Adrenal gland (tissue), 19 donors: ENCODE measurements at places on chromosomes 13 and 19.
A peak's percentile ranks its signal among the peaks of the same experiment; 100 is the strongest.

DNA sequence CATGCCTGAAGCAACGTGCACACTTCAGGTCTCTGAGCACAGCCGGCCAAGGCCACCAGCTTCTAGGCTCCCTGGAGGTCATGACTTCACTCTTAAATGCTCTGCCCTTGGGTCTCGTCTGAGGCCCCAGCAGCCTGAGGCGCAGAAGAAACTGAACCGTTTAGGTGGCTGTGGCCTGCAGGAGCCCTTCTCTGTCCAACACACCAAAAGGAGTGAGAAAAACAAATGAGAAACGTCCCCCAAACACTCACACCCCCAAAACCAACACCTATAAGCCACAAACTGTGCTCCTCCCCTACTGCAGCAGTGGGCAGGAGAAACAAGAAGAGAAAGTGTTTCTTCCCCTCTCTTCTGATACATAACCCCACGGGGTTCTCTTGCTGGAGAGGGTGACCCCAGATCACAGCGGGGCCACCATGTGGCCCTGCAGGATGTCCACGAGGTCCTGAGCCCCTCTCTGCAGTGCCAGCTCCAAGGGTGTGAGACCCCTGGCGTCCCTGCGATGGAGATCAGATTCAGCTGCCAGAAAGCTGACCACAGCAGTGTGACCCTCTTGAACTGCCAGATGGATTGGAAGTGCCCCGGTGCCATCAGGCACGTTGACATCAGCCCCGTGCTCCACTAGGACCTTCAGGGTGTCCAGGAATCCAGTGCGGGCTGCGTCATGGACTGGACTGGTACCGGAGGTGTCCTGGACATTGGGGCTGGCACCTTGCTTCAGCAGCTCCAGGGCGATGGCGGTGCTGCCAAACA is 1.0 kb upstream of the KRI1 start:
- DNase-seq: peak; percentile 47

- DNase-seq: no peak
These were observed 25.7 kb downstream of the TUBGCP3 start for GRCh38 chr13:112562254-112562653.

DNA sequence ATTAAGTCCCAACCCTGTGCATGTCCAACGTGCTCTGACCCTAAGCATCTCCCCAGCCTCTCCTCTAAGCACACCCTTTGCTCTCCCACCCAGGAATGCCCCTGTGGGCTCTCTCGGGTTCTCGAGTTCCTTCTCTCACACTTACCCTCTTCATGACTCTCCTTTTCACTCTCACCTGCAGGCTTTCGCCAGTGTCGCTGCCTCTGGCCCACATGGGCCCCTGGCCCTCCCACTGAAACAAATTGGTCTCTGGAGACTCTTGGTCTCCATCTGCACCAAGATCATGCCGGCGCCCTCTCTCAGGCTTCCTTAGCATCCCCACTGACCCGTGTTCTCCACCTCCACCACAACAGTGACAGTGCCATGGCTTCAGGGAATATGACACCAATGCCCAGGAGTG is 19.6 kb upstream of the SACS start:
- no peak for DNase-seq

GRCh38 chr13:35817642-35818607 is 313.3 kb downstream of the DCLK1 start:
- no peak for DNase-seq

GRCh38 chr13:49494645-49495044 is 1.1 kb upstream of the PHF11 start:
- no peak for DNase-seq

- no peak for DNase-seq
These were observed 2.1 kb downstream of the POU4F1 start for GRCh38 chr13:78601124-78601873.

GRCh38 chr19:40465025-40465556 is 454 bp downstream of the BLVRB start:
- DNase-seq: no peak

DNA sequence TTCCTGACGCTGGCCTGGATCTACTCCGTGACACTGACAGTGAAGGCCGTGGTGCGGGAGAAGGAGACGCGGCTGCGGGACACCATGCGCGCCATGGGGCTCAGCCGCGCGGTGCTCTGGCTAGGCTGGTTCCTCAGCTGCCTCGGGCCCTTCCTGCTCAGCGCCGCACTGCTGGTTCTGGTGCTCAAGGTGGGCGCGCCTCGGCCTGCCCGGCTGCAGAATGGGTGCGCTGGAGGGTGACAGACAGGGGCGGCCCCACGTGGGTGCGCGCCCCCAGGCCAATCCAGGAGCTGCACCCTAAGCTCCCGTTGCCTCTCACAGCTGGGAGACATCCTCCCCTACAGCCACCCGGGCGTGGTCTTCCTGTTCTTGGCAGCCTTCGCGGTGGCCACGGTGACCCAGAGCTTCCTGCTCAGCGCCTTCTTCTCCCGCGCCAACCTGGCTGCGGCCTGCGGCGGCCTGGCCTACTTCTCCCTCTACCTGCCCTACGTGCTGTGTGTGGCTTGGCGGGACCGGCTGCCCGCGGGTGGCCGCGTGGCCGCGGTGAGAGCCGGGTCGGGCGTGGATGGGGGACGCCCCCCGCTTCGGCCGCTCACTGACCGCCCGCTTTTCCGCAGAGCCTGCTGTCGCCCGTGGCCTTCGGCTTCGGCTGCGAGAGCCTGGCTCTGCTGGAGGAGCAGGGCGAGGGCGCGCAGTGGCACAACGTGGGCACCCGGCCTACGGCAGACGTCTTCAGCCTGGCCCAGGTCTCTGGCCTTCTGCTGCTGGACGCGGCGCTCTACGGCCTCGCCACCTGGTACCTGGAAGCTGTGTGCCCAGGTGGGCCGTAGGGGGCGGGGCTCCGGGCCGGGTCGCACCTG is 7.2 kb downstream of the ABCA7 start:
- no peak for DNase-seq

GRCh38 chr19:1489463-1490310 is 463 bp downstream of the PCSK4 start:
- DNase-seq: peak; percentile 48

DNA sequence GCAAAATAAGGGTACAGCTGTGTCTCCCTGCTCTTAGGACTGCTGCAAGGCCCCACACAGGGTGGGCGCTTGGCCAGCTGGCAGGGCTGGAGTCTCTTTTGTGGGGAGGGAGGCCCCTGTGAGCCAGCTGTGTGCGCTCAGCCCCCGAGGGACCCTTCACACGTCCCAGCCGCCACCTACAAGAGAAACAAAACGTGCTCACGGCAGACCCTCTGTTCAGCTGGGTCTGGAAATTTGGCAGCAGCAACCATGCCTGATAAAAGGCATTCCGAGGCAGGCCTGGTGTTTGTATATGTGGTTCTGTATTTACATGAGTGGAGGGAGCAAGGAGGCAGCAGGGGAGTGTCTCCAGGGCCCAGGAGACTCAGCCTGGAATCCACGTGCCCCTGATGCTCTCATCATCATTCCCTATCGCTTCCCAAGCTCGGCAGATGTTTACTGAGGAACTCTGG is 49.7 kb downstream of the CRTC1 start:
- DNase-seq: no peak

GRCh38 chr19:10552510-10553053 is 8.9 kb downstream of the ATG4D start:
- DNase-seq: no peak

GRCh38 chr13:35727881-35728280 is 251.4 kb upstream of the MAB21L1 start:
- DNase-seq: no peak

- peak; percentile 65 for DNase-seq
These were observed 32.6 kb upstream of the GATAD2A start for GRCh38 chr19:19372656-19373416.

- peak; percentile 37 for DNase-seq
These were observed 600 bp downstream of the UBE2S start for GRCh38 chr19:55406826-55407549.

DNA sequence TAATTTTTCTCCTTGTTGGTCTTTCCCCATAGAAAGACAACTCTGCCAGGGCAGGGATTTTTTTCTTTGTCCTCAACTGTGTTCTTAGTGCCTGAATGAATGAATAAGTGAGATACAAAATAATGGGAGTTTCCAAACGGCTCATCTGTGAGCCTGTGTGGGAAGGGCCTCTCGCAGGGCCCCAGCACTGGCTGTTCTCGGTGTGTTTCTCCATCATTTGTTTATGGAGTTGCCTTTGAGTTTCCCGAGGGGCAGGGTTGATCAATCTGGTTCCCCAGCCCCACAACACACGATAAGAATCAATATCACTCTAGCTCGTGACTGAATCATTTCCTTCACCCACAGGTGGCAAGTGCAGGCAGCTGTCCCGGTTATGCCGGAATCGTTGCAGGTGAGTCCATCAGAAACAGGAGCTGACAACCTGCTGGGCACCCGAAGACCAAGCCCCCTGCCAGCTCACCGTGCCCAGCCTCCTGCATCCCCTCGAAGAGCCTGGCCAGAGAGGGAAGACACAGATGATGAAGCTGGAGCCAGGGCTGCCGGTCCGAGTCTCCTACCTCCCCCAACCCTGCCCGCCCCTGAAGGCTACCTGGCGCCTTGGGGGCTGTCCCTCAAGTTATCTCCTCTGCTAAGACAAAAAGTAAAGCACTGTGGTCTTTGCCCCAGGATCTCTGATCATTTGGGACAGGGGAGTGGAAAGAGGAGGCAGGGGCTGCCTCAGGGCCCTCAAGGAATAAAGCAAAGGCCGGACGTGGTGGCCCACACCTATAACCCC is 14.9 kb downstream of the FXYD5 start:
- DNase-seq: peak; percentile 23

GRCh38 chr13:36151591-36151990 is 20.4 kb upstream of the DCLK1 start:
- no peak for DNase-seq

- DNase-seq: no peak
These were observed 150.6 kb downstream of the DIAPH3 start for GRCh38 chr13:60013166-60013565.

- no peak for DNase-seq
These were observed 228.5 kb downstream of the ZIC5 start for GRCh38 chr13:99743094-99743493.

- no peak for DNase-seq
These were observed 66.7 kb downstream of the SIPA1L3 start for GRCh38 chr19:37973666-37974065.

DNA sequence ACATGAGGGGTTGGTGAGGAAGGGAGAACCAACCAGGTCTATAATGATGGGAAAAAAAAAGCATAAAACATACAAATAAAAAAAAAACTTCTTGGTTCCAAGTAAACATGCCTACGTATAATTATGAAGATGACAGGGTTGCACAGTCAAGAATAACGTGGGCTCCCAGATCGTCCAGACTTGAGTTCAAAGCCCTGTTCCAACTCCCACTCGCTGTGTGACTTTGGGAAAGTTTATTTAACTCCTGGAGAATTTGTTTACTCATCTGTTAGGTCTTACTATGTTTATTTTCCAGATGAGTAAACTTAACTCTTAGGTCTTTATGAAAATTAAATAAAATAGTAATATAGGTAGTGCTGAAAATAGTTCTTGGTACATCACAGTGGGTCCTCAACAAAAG is 13.8 kb downstream of the STARD13 start:
- DNase-seq: no peak

DNA sequence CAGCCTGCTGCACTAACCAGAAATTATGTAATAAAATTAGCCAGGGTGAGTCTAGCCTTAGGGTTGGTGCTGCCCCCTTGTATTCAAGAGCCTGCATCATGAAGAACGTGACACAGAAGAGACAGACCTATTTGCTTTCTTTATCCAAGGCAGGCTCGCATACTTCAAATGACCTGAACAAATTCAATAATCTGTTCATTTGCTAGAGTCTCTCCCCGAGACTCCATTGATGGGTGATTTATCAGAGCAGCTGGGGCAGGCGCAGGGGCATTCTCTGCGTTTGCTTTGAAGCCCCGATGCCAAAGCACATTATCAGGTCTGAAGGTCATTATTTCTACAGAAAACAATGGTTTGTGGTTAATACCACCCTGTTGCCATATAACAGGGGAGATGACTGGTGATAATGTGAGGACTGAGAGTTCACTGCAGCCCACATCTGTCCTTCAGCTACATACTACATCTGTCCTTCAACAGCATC is 520.3 kb downstream of the DIAPH3 start:
- no peak for DNase-seq

- no peak for DNase-seq
These were observed 181.5 kb downstream of the DNAJC3 start for GRCh38 chr13:95858286-95859075.

DNA sequence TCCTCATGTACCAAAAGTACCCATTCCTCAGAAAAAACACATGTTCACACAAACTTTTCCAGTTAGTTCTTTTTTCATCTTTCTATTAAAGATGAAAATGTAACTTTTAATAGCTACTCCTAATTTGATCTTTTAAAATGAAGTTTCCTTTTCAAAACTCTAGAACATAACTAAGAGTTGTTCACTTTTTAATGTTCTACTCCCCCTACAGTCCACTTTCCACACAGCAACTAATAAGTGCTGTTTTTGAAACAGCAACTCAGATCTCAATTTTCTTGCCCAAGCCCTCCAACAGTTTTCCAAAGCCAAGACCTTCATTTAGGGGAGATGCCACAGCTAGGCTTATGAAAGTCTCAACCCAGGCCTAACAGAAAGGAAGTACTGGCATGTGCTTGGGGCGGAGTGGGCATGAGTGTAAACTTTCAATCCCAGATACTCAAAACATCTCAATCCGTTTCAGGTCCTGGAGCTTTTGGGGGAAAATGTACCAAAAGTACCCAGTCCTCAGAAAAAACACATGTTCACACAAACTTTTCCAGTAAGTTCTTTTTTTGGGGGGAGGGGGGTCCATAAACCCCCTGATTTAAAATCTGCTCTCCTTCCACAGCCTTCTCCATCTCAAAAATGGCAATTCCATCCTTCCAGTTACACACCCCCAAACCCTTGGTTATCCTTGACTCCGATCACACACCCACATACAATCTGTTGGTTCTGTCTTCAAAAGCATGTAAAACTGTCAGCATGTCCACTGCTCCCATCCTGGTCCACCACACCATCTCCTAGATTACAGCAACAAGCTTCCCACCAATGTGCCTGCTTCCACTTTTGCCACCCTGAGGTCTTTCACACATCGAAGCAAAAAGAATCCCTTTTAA is 2.0 kb downstream of the FBL start:
- peak; percentile 37 for DNase-seq

DNA sequence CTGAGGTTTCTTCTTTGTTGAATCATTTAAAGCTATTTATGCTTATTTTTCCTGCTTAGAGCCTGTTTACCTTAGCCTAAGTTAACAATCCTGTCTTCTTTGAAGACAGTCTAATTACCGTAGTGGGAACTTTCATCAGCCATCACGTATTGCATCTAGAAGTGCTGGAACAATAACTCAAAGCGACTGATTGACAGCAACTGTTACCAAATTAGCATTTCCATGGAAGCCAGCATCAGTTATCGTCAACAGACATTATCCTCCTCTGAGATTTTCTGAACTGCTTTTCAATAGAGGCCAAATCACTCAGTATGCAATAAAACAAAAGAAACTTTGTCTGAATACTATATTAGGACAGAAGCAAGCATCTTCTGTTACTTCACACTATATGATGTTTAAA is 433.3 kb upstream of the SLITRK1 start:
- DNase-seq: no peak

GRCh38 chr19:55550321-55550650 is 4.9 kb upstream of the SBK3 start:
- DNase-seq: no peak
